ENCODE measurements at places on chromosomes 5 and 9.

GRCh38 chr9:93821307-93821703 is 133.8 kb downstream of the BARX1 start:
- DNase-seq, result no peak

- DNase-seq, result no peak
Measured at GRCh38 chr5:147375151-147375550, 134.7 kb downstream of the DPYSL3 start.

DNA sequence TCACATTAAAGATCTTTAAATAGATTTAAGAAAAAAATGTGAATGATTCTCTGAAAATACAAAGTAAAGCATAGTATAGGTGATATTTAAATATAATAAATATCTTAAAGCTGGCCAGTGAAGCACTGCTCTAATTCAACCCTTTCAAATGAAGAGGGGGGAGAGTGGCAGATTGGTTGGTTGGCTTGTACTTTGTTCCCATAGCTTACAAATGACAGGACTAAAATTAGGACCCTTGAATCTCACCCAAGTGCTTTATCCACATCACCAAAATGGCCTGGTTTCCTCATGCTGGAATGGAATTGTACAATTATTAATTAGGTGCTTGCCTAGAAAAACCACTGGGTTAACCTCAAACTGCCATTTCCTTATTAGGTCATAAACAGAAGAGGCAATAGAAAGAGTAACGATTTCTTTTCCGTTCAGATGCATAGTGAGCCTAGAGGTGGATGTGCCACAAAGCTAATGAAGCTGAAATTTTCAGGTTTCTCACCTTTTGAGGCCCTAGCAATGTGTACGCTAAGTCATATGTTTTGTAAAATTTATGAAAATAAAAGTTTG is 354.5 kb upstream of the CDH6 start:
- DNase-seq, result no peak

- no peak for DNase-seq
Measured at GRCh38 chr5:133898440-133898839, 70.0 kb downstream of the C5orf15 start.

DNA sequence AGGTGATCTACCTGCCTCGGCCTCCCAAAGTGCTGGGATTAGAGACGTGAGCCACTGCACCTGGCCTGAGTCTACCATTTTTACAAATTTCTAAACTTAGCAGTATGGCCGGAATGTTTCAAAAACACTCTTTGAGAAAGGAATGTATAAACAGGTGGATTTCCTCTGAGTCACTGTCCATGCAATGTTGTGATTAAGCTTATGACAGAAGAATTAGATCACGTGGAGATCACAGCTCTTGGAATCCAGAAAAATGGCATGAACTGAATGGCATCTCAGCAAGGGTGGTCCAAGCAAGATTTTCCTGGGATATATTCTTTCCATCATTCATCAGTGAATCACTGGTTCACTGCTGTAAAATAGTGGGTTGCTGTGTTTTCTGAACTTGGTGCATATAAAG is 865.0 kb downstream of the PTPRD start:
- no peak for DNase-seq

All from activated gamma-delta T cell treated with anti-CD3 and anti-CD28 coated beads, Interleukin-2, amount 50 U/mL, for 16 hours (primary cell).